Right renal pelvis (tissue), 4 donors: ENCODE measurements at places on chromosomes 13 and 19.

DNA sequence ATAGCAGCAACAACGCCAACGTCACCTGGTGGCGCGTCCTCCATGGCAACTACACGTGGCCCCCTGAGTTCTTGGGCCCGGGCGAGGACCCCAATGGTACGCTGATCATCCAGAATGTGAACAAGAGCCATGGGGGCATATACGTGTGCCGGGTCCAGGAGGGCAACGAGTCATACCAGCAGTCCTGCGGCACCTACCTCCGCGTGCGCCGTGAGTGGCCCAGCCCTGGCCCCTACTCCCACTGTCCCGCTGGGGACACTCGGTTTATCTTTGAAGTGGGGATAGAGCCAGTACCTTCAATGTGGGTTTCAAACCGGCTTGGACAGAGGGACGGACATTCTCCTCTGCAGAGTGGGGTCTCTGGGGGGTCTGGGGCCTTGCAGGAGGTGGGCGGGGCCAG lies 2.0 kb downstream of the CD79A start:
- no peak for DNase-seq

DNA sequence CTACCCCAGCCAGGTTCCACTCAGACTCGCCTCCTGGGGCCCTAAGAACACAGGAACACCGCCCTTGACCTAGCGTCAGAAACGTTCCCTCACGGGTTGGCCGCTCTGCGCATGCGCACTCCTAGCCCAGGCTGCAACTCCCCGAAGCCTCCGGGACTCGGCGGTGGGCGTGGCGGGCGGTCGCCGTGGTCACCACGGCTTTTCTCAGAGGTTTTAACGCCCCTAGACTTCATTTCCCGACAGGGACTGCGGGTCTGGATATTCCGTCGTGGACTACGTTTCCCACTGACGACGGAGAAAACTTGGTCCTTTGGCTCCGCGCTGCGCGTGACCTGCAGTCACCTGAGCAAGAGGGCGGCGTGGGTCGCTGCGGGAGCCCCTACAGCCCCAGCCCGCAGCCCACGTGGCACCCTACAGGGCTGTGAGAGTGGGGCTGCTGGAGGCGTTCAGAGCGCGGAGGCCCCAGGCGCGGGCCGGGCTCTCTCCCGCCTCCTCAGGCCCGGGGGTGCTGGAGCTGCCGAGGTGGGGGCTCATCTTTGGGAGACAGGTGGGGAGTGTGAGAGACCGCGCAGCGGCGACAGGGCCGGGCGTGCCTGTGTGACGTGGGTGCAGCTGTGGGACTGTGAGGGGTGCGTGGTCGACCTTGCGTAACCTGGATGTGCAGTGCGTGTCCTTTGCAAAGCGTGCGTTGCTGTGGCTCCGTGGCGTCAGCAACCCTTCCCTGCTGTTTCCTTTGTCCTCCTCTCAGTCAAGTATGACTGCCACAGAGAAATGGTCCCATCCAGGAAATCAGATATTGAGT lies 38.0 kb upstream of the ZNF573 start:
- peak; percentile 72 for DNase-seq

DNA sequence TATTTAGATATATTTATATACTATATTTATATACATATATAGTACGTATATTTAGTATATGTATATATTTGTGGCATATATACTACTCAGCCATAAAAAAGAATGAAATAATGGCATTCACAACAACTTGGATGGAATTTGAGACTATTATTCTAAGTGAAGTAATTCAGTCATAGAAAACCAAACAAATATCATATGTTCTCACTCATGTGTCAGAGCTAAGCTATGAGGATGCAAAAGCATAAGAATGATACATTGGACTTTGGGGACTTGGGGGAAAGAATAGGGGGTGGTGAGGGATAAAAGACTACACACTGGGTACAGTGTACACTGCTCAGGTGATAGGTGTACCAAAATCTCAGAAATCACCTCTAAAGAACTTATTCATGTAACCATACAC lies 1015.7 kb downstream of the EFNB2 start:
- DNase-seq: no peak

DNA sequence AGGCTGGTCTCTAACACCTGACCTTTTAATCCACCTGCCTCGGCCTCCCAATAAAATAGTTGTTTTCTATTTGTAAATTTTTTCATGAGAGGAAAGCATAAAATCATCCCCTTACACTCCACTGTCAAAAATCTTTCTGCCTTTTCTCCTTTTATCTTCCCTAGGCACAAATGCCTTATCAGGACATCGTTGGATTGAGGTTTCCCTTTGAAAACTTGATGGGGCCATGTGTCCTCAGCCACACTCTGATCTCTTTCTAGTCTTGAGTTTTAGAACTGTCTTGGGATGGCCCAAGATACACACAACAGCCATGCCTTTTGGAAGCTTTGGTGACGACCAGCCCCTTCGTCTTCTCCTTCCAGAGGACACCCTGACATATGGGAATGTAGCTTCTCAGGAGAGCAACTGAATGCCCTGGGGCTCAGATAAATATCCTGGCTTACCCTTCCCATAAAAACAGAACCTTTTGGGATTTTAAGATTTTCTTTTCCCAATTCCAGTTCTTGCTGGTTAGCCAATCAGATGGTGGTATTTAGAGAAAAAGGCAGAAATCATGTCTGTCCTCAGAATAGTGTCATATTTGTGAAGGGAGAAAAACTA lies 112.4 kb downstream of the ZNF429 start:
- DNase-seq: no peak

DNA sequence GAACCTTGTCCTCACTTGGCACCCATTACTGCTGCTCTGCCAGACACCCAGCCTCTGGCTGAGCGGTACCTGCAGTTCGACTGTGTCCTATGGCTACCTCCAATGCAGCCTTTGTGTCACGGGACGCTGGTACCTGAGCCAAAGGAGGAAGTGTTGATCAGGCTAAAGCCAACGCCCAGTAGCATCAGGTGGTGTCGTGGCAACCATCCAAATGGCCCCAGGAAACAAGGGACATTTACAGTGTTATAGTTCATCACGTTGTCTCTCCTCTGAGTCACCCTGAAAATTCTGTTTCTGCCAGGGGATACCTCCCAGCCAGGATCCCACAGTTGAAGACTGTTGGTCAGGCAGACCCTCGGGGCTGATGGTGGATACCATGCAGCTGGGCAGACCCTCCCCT lies 10.1 kb downstream of the RHPN2 start:
- no peak for DNase-seq

DNA sequence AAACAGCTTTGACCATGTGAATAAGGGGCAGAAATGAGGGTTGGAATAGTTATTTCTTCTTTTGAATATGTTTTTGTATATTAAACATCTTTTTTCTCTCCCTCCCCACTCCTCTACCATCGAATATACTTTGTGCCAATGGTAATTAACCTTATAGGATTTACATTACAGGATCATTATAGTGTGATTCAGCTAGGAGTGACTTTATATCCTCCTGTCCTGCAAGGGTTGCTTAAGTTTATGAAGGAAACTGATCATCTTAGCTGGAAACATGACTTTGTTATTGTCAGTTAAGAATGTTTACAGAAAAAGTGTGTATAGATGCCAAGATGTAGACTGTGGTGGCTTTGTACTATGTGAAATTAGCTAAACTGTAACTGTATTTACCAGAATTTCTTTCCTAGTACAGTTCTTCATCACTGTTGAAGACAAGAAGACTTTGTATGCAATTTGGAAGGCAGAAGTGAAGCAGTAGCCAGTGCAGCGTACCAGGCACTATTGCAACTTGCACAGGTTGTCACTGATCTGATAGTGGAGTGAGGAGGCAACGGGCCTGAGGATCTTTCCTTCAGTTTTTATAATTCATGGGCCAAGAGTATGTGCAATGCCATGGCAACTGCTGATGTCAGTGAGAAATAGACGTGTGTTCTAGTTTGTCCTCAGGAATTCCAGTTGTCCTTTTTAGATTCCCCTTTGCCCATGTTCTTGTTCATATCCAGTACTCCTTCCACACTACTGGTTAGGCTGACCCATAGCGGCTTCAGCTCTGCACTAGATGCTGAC lies 8.2 kb upstream of the PAN3 start:
- DNase-seq: no peak

DNA sequence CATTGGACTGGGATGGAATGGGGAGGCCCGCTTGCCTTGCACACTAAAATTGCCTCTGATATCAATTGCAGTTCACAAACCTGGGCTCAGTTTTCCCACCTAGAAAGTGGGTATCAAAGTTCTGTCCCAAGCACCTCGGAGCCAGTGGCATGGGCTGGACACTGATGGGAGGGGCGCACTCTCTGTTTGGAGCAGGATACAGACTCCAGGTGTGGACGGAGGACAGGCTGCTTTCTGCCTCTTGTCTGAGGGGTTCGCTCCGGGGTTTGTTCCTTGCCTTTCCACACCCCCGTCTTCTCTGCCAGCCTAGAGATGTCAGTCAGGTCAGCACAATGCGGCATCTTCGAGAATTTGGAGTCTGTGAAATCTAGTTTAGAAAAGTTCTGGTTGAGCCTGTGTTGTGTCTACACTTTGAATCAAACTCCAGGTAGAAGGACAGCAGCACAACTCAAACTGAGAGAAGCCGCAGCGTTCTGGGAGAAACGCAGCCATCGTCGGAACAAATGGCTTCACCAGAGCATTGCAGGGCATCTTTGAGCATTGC lies 141.9 kb downstream of the TEX29 start:
- no peak for DNase-seq

DNA sequence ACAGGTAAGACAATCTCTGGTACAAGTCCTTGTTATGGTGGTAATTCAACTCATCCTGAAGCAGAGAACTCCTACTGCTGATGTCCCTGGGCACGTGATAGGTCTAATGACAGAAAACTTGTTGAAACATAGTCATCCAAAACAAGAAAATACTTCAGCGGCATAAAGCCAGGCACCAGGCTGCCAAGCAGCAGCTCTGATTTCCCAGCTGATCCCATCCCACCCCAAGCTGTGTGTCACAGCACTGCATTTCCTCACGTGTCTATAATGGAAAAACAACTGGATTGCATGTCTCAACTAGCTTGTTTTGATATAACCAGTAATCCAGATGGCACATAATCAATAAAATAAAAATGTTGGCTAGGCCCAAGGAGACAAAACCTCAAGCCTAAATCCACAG lies 64.8 kb downstream of the MIPEP start:
- DNase-seq: no peak

DNA sequence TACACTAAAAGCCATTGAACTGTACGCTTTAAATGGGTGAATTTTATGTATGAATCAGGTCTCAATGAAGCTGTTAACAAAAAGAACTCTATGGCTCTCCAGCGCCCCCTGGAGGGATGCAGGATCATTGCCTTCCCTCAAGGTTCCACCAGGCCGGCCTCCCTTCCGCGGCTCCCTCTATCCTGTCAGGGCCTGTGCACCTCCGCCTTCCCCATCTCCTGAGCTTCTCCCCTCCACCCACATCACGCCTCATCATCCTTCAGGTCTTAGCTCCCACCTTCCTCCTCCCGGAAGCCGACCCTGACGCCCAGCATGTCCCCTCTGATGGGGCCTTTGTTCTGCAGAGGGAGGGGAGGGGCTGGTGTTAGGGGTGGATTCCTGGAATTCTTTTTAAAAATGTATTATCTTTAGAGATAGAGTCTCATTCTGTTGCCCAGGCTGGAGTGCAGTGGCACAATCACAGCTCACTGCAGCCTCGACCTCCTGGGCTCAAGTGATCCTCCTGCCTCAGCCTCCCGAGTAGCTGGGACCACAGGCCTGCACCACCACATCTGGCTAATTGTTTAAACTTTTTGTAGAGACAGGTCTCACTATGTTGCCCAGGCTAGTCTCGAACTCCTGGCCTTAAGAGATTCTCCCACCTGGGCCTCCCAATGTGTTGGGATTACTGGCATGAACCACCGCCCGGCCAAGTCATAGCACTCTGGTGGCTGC lies 27.7 kb downstream of the MEIS3 start:
- peak; percentile 25 for DNase-seq

- DNase-seq: no peak
Observed at GRCh38 chr13:97262058-97262457, 39.9 kb downstream of the MBNL2 start.

DNA sequence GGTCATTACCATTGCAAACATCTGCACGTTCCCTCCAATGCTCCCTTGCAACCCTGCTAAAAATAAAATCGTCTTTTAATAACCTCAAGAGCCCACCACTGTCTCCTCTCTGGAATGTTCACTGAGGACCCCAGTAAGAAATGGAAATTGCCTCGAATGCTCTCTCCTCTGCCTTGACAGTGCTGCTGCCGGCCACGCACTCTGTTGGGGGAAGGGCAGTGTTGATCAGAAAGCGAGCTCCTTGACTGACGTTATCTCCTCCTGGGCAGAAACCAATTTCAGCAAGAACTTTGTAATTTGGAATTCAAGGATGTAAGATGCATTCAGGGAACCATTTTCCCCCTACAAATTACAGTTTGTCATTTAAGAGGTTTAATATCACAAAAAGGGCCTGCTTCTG lies 718.5 kb downstream of the UQCRFS1 start:
- no peak for DNase-seq

GRCh38 chr13:102317593-102317992 lies 84.3 kb downstream of the FGF14 start:
- DNase-seq: no peak

DNA sequence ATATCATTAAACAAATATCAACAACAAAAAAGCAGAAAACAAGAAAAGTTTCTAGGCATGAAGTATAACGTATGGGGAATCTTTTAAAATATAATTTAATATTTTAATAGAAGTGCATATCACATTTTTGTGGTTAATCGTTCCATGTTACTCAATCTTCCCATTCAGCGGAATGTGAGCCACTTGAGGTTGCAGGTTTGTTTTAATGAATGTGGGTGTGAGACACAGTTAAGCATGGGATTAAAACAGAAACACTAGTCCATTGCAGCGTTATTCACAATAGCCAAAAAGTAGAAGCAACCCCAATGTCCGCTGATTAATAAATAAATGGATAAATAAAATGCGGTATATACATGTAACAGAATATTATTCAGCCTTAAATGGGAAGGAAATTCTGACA lies 146.0 kb downstream of the NDFIP2 start:
- no peak for DNase-seq

- DNase-seq: peak; percentile 26
Observed at GRCh38 chr19:4140237-4140711, 13.2 kb upstream of the CREB3L3 start.

DNA sequence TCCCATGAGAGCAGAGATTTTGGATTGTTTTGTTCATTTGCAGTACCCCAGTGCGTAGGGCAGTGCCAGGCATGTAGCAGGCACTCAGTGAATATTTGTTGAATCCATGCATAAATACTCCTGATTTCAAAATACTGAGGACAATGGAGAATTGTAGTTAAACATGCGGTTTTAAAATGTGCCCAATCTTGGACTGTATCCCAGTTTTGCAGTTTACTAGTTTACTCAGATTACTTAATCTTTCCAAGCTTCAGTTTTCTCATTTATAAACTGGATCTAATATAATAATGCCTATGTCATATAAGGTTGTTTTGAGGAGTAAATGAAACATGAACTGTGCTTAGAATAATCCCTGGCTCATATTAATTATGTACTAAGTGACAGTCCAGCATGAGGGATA lies 39.0 kb downstream of the RCBTB2 start:
- DNase-seq: no peak

DNA sequence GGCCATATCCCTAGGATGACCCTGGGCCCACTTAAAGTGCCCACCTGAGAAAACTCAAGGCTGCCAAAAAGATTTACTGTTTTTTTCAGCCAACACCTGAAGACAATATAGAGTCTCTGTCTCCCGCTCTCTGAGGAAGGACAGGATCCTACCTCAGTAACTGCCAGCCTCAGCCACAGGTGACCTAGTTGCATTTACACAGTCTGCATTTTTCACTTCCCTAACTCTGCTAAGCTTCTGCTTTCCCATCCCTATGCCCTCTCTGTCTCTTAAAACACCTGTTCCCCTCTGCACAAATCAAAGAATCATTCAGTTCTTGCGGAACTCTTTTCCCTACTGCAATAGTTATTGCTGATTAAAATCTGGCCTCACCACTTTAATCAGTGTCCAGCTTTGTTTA lies 609.5 kb downstream of the UQCRFS1 start:
- no peak for DNase-seq
